CD8-positive, alpha-beta memory T cell (primary cell): ENCODE measurements at places on chromosomes 11 and 22. TPM values are rescaled to one million over a fixed set of nuclear protein-coding genes. Genes with fewer than 3 reads are reported as not detected.

DNA sequence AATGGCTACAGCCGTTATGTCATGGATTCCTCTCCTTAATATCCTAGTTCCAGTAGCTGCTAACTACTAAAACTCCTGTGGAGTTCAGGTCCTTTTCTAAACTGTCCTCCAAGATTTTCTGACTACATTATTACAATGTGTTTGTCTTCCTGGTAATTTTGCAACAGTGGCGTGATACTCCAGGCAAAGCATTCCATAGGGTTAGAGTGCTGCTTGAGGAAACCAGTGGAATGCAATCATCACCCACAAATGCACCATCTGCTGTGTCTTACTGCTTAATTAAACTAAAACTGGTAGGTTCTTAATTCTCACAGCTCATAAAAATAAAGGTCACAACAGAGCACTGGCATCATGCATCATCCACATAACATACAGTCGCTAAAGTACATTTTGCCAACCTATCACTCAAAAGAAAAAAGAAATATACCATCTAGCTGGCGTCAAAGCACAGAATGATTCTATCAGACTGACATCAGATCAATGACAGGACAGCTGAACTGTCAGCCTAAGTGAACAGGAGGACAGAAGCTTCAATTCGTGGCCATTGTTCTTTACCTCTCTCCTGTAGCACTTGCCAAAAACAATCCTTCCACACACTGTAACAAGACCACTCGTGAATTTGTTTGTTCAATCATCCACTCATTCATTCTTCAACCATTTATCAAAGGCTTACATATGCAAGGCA lies 182.5 kb downstream of the CADM1 start:
- DNase-seq, result no peak
- no peak overlapping the region for H3K4me3 ChIP-seq
- no peaks in the 10 kb centered on the region for H3K4me1 ChIP-seq
- no peaks in the 10 kb centered on the region for H3K27me3 ChIP-seq
- no peak overlapping the region for H3K27ac ChIP-seq

DNA sequence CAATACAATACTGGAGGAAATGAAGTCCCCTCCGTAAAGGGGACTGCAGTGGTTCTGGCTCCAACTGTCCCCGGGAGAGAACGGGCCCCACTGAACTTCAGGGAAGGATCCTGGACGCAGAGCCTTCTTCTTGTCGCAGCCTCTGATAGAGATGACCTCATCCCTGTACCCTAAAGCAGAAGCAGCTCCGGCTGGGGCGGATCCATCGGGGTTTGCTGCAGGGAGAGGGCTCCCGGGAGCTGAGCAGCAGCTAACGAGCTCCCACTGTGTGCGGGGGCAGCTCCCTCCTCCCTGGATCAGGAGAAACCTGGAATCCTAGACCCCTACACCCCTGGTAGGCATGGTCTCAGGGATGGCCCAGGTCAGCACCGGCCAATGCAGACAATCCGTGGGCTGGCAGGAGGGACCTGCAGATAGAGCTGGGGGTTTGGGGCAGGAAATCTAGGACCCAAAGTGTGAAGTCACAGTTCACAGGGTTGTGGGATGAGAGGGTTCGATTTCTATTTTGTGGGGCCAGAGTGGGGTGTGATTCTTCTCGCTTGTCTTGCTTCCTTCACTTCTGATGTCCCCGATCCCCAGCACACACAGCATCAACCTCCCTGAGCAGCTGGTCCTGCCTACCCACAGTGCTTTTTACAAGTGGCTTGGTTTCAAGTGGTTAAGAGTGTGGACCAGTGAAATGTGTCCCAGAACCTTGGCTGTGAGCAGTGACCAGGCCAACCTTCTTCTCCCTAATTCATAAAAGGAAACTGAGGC lies 12.9 kb downstream of the KIAA0930 start:
- no peaks in the 10 kb centered on the region for H3K4me1 ChIP-seq
- H3K27me3 ChIP-seq, result no peaks in the 10 kb centered on the region
- H3K27ac ChIP-seq, result no peak overlapping the region
- H3K4me3 ChIP-seq, result no peak overlapping the region

DNA sequence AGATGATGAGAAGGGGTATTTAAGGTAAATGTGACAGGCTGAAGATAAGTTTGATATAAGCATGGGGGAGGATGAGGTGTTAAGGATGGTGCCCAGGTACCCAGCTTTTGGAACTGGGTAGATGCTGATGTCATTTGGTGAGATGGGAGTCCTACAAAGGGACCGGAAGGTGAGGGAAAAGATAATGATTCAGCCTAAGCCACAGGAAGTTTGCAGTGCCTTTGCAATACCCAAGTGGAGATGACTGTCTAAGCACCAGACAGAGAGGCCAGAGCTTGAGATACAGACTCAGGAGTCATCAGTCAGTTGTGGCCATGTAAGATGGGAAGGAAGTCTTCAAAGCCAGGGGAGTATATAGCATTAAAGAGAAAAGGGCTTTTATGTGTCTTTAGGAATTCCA lies 30.0 kb upstream of the SMCO4 start:
- H3K4me1 ChIP-seq, result no peaks in the 10 kb centered on the region
- H3K4me3 ChIP-seq, result no peak overlapping the region
- H3K27me3 ChIP-seq, result no peaks in the 10 kb centered on the region
- no peaks in the 10 kb centered on the region for H3K36me3 ChIP-seq
- H3K27ac ChIP-seq, result no peak overlapping the region

Gene PRSS23
- total RNA-seq, result 4.9 TPM

Gene CHRM1
- not detected for total RNA-seq

DNA sequence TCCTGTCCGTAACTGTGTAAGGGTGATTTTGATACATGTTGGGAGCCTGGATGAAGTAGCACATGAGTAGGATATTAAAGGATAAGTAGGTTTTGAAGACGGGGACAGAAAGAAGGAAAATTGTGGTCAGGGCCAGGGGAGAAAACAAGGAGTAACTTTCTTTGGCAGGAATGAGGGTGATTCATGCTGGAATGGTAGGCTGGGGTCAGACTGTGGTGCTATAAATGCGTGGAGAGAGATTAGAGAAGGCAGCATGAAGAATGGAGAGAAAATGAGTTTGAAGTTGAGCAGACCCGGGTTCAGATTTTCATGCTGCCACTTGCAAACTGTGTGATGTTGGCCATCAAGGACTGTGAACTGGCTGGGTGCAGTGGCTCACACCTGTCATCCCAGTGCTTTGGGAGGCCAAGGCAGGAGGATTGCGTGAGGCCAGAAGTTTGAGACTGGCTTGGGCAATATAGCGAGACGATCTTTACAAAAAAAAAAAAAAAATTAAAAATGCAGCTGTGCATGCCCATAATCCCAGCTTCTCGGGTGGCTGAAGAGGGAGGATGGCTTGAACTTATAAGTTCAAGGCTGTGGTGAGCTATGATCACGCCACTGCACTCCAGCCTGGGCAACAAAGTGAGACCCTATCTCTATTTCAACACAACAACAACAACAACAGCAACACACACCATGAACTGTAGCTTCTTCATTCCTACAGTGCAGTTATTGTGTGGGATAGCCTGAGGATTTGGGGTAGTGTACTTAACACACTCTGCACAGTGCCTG lies 22.3 kb downstream of the ZBTB16 start:
- DNase-seq, result no peak
- no peak overlapping the region for H3K27ac ChIP-seq
- H3K36me3 ChIP-seq, result no peaks in the 10 kb centered on the region
- no peaks in the 10 kb centered on the region for H3K27me3 ChIP-seq
- H3K4me3 ChIP-seq, result no peak overlapping the region

DNA sequence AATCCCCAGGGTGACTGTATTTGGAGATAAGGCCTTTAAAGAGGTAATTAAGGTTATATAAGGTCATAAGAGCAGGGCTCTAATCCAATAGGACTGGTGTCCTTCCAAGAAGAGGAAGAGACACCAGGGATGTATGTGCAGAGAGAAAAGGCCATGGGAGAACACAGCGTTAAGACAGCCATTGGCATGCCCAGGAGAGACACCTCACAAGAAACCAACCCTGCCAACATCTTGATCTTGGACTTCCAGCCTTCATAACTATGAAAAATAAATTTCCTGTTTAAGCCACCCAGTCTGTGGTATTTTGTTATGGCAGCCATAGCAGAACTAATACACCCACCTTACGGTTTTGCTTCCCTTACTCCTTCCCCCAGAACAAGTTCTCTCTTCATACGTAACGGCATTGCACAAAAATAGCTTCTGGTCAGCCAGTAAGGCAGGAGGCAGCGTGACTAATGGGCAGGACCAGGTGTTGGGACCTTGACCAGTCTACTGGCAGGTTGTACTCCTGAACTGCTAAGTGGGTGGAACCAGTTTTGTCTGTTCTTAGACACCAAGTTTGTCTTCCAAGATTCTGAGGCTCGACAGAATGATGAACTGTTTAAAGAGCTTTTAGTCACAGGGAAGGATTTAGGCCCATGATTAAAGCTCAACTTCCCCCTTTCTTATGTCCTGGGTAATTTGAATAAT lies 31.9 kb upstream of the UPB1 start:
- H3K4me3 ChIP-seq, result no peak overlapping the region
- no peaks in the 10 kb centered on the region for H3K36me3 ChIP-seq
- DNase-seq, result no peak
- no peak overlapping the region for H3K27ac ChIP-seq
- H3K27me3 ChIP-seq, result no peaks in the 10 kb centered on the region

Gene BBOX1
- total RNA-seq, result not detected

Gene OR8G5
- total RNA-seq, result not detected

Gene LRP4
- 0.27 TPM for total RNA-seq

Gene JAM3
- total RNA-seq, result 12.5 TPM
